ENCODE measurements at places on chromosomes 6 and 20.

- no peak for DNase-seq
Measured at GRCh38 chr6:142474531-142475289, 172.9 kb downstream of the ADGRG6 start.

DNA sequence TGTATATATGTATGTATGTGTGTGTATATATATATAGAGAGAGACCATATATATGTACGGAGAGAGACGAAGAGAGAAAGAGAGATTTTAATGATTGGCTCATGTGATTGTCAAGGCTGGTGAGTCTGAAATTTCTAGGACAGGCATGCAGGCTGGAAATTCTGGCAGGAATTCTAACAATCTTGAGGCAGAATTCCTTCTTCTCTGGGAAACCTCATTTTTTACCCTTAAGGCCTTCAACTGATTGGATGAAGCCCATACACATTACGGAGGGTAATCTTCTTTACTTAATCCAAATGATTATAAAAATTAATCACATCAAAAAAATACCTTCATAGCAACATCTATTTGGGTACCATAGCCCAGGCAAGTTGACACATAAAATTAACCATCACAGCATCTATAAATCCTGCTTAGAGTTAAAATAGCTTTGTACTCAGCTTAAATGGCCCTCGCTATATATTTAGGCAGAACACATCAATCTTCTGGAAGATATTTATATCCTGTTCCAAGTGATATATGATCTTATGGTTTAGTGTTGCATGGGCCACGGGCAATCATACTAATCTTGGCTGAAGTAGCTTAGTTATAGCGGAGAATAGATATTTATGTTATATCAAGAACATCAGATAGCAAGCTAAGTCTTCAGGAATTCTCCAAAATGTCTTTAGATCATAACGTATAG, 36.6 kb downstream of the ABRACL start:
- DNase-seq, result no peak

- peak; percentile 2 for DNase-seq
Measured at GRCh38 chr6:41634657-41635056, 3.6 kb upstream of the MDFI start.

DNA sequence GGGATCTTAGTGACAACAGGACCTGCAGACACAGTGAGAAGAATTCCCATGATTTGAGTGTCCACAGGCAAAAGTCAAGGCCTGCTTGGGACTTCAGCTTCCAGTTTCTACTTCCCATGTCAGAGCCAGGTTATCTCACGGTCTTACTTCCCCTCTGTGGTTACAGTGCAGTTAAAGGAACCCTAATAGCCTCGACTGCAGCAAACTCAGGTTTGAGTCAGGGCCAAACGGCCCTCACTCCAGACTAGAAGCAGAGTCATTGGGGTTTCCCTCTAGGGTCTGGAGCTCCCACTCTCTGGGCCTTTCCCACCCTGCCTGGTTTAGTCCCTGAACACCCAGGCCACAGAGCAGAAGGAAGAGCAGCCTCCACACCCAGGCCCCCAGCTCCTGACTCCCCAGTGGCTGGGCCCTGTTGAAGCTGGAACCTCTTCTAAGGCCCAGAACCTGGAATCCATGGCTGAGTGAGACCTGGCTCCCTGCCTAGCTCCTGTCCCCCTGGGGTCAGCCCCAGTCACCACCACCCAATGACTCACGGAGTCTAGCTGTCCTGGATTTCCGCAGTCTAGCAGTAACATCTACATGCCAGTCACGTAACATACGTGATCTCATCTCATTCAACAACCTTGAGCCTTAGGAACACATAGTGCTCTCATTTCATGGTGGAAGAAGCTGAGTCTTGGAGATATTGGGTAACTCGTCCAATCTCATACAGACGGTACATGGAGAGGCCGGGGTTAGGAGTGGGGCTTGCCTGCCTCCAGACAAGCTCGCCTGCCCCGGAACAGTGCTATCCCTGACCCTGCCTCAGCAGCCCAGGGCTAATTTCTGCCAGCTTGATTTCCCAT, 9.2 kb upstream of the GHRH start:
- no peak for DNase-seq

DNA sequence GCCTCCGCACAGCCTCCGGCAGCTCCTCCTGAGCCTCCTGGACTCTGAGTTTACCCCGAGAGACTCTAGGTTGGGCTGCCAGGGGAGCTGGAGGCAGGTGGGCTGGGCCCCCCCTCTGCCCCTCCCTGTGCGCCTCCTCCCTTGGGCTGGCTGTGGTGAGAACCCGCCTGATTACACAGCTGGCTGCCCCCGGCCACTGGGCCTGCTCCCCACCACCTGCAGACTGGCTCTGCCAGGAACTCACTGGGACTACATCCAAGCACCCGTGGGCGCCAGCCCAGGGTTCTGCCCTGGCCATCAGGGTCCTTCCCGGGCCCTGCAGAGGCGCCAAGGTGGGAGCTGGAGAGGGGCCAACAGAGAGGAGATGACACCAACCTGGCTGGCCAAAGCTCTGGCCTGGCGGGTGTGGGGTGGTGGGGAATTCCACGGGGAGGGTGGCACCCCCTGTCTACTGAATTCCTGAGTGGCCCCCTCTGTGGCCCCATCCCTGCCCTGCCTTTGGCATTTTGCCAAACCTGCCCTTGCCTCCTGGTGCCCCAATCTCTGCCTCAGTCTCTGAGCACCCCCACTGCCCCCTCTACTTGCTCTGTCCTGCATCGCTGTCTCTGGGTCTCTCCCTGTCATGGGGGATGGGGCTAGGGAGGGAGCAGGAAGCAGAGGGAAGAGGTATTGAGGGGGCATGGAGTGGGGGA, 21.9 kb upstream of the CDH22 start:
- peak; percentile 55 for DNase-seq

GRCh38 chr20:38635721-38636288, 34.2 kb downstream of the ARHGAP40 start:
- DNase-seq, result no peak

- no peak for DNase-seq
Measured at GRCh38 chr20:23268792-23269354, 81.7 kb upstream of the NXT1 start.

GRCh38 chr6:3026791-3027626, 27.3 kb downstream of the NQO2 start:
- no peak for DNase-seq

- peak; percentile 11 for DNase-seq
Measured at GRCh38 chr6:80338201-80338836, 231.8 kb downstream of the BCKDHB start.

DNA sequence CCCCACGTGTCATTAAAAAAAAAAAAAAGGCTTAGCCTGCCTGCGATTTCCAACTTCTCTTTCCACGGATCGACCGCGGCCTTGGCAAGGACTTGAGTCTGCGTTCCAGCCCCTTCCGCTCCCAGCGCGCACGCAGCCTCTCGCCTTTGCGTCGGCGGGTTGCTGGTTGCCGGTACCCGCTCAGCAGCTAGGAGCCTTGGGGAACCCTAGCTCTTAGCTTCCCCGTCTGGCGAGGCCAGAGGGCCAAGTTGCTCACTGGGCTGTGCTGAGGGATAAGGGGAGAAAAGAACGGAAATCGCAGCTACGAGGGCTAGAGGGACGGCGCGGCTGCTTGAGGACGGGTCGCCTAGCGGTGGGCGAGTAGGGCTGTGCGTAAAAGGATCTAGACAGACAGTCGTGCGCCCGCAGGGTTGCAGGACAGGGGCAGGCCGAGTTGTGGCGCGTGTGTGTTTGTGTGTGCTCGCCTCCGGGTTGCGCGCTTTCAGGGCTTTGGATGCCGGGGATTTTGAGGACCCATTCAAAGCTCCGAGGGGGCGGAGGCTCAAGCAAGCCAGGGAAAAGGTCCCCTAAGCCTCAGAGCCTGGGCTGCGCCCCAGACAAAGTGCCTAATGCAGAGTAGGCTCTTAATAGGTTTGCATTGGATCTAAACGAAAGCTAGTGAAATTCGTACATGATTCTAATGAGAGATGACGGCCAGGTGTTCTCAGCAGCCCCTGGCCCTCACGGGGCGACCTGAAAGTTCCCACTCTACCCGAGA, 40.5 kb upstream of the OSTM1 start:
- DNase-seq, result no peak

DNA sequence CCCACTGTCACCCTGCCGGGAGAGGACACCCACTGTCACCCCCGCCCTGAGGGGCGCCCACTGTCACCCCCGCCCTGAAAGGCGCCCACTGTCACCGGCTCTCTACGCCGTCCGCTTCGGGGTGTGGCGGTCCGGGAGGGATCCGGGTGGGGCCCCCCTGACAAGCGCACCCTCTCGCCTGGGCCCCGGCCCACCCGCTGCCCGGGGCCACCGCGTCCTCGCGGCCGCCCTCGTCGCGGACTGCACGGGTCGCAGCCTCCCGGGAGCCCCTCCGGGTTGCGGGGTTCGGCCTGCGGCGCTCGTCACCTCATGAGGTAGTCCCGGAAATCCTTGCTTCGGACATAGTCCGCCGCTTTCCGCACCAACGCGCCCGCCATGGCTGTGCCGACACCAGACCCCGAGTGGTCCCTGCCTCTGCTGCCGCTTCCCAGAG, 224 bp downstream of the MPC1 start:
- DNase-seq, result no peak

DNA sequence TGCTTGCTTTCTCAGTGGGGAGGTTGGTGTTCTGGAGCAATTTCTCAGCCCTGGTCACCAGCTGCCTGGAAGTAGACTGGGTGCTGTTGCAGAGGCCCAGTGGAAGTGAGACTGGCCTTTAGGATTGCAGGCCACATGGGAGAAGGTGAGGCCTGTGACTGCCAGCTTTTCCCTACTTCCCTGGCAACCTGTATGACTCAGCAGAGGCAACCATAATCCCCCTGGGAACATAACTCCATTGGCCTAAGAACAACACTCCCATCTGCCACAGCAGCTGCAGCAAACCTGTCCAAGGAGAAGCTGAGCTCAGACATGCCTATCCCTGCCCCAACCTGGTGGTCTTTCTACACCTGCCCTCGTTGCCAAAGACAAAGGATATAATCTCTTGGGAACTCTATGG, 473.5 kb upstream of the SPTLC3 start:
- no peak for DNase-seq

GRCh38 chr20:20955892-20956291, 150.3 kb downstream of the LINC00237 start:
- DNase-seq, result no peak

DNA sequence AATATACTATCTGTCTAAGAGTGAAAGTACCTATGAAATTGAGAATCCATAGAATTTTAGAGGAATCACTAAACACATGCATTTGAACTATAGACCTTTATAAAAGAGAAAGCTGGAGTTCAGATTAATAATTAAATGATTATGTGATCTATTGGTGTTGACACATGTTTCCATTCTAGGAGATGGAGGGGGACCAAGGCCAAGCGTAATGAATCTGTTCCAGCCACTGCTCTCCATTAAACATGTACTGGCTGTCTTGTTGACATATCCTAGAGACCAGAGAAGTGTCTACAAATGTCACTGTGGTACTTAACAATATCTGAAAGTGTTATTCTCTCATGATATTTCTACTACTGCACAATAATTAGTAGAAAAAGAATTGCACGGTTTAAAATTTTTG, 432.4 kb downstream of the BMP2 start:
- DNase-seq, result no peak

DNA sequence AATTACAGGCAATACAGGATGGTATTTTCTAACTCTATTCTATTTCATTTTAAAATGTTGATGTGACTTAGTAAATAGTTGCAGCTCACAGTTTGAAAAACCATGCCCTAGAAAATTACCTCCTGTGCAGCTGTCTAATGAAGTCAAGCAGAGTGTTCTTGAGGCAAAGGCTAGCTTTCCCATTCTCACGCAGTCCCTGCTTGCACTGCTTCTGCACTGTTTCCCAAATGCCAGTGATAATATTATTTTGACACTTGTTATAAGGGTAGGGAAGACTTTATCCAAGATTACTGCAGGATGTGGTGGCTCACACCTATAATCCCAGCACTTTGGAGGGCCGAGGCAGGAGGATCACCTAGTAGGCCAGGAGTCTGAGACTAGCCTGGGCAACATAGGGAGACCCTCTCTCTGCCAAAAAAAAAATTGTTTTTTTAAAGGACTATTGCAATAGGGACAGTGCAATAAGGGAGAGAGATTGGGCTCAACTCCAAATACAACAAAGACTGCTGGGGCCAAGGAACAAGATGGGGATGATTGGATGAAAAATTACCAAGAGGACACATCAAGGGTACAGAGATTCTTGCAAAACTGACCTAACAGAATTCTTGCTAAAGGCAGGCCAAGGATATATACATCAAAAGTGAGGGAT, 196.1 kb downstream of the LY86 start:
- no peak for DNase-seq

DNA sequence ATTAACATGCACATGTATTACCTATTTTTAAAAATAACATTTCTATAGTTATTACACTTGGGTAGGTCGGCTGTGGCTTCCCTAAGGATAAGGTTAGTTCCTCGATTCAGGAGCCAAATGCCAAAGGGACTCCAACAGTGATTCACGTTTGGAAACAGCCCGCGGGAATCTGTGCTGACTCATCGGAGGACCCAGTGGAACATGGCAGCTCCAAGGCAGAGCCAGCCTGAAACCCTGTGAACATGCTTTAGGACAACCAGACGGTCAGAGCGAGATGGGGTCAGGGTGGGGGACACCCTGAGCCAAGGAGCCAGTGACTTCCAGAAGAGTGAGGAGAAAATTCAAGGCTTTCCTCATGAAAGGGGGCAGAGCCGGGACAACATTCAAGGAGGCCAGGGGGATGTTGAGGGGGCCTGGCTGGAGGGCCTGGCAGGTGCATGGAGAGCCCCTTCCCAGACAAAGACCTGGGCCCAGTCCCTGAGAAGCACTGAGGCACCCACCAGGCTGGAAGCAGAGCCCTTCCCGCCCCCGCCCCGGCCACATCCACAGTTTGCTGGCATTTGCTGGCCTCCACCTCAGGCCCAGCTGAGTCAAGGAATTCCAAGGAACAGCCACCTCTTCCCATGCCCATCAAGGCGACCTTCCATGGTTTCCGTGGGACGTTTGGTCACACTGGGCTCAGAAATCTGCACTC, 133.2 kb downstream of the SNX5 start:
- DNase-seq, result no peak

DNA sequence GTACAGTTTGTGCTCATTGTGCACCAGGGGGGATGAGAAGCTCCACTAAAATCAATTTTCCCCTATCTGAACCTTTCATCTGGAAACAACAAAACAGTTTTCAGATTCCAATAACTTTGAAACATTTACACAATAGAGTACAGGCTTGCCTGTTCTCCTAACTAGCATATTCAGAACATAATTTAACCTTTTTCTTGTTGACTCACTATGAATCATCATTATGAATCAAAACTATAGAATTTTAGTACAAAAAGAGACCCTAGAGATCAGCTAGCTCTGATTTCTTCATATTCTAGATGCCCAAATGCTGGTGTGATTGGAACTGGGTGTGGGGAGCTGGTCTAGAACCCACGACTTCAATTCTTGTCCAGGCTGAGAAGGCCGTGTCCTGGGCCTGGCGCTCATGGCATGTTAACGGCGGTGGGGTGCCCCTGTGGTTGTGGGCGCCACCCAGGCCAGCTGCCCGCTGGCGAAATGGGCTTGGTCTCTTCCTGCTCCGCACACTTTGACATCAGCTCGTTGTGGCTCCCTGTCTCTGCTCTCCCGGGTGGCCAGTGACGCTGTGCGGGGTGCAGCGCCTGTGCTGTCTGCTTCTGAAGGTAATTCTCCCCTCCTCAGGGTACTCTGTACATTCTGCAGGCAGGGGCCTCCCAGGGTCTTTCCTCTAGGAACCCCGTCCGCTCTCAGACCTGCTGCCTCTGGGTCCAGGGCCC, 29.9 kb upstream of the AGPAT4 start:
- DNase-seq, result no peak

- DNase-seq, result no peak
Measured at GRCh38 chr20:51570739-51571459, 28.4 kb upstream of the NFATC2 start.

- DNase-seq, result no peak
Measured at GRCh38 chr20:62744741-62745191, 36.1 kb downstream of the NTSR1 start.
